Vagina (tissue), 2 donors: ENCODE measurements at places on chromosomes 1 and 21. TPM values are rescaled to one million over a fixed set of nuclear protein-coding genes. Genes with fewer than 3 reads are reported as not detected.

The NHLH2 gene
- total RNA-seq: 0.25 TPM

The CFH gene
- 36.8 TPM for total RNA-seq

The NR5A2 gene
- total RNA-seq: 0.98 TPM

The C1orf87 gene
- total RNA-seq: not detected

The HMGCS2 gene
- total RNA-seq: 22.8 TPM

The PPFIA4 gene
- 11.5 TPM for total RNA-seq

The SPRR2G gene
- total RNA-seq: not detected

The CRYAA gene
- total RNA-seq: not detected
